ENCODE measurements at places on chromosomes 7 and 10.

DNA sequence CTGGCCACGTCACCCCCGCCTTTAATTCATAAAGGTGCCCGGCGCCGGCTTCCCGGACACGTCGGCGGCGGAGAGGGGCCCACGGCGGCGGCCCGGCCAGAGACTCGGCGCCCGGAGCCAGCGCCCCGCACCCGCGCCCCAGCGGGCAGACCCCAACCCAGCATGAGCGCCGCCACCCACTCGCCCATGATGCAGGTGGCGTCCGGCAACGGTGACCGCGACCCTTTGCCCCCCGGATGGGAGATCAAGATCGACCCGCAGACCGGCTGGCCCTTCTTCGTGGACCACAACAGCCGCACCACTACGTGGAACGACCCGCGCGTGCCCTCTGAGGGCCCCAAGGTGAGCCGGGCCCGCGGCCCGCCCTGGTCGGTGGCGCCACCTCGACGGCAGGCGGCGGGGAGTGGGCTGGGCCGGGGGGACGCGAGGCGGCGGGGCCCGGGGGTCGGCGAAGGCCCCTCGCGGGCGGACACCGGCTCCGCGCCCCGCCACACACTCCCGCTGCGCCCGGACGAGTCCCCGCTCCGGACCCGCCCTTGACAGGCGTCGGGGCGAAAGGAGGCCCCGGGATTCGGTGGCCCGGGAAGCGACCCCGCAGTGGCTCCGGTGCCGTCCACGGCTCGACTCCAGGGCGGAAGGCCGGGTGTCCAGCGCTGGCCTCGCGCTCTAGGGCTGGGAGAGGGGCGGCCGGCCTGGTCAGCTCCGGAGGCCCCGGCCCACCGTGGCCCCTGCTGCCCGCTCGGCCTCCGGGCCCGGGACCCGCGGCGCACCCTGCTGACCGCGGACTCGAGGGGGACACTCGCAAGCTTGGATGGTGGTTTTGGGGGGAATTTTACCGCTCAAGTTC lies 557 bp downstream of the BAG3 start:
- no peak for DNase-seq

DNA sequence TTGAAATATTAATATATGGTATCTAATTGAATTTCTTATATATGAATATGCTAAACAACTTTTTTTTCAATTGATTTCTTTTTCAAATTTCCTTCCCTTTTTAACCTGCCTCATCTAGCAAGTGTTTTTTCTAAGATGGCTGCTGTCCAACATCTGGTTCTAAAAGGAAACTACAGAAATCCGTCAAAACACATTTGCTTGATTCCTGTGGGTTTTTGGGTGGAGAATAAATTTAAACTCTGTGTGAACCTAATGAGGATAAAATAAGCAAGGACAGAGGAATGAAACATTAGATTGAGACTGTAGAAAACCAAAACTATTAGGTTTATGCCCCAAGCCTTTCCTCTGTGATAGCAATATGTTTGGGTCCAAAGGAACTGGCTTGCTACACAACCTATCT lies 75.5 kb upstream of the STARD3NL start:
- no peak for DNase-seq

DNA sequence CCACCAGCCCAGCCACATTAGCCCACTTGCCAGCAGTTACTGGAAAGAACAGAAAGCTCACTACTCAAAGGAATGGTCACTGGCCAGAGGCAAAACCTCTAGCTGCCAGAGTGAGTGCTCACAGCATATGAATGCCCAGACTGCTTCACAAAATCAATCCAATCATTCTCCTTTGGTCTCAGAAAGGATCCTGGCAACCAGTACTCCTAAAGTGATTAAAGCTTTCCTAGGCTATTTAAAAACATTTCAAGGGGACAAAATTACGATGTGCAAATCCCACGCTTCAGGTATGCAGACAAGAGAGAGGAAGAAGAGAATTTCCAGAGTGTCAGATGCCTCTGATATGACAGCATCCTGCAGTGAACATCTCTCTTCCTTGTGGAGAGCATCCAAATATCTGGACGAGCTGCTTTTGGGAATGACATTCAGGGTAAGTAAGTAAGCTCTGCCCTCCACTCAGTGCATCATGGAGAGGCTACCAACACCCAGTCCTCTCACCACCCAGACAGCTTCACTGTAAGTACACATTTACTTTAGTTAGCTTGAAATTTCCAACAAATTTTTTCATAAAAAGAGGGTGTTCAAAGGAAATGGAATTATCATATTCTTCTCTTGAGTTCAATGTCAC lies 25.1 kb downstream of the ICA1 start:
- DNase-seq: peak; percentile 31

DNA sequence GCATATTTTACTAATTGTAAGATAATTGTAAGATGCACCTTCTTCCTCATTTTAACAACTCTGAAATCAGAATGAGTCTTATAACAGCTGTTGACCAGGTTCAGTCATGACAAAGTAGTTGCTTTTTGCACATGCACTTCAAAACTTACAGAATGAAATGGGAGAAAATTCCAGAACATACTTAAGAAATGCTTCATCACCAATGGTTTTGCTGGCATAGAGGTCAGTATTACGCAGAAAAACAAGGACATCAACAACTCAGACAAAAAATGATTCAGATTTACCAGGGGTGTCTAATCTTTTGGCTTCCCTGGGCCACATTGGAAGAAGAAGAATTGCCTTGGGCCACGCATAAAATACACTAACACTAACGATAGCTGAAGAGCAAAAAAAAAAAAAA lies 13.3 kb downstream of the COL28A1 start:
- DNase-seq: no peak

DNA sequence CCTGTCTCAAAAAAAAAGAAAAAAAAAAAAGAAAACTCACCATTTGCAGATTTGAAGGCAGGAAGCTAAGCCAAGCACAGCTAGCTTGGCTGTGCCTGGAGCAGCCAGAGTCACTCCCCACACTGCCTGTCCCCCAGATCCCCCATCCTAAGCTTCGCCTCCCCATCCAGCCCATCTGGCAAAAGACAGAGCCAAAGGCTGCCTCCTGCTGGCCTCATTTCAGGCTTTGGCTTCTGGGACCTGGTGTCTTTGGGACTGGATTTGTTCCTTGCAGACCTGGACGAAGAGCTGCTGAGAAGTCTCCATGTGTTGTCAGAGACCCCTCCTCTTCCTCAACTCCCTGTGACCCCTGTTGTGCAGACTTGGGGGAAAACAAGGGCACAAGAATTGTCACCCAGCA lies 8.1 kb downstream of the ASL start:
- DNase-seq: no peak

- no peak for DNase-seq
Measured at GRCh38 chr10:124738441-124738840, 5.7 kb downstream of the FAM53B start.
